ENCODE measurements at places on chromosomes 16 and 17. TPM values are rescaled to one million over a fixed set of nuclear protein-coding genes. Genes with fewer than 3 reads are reported as not detected.

The TBC1D3B gene
- total RNA-seq, result 0.60 TPM

The TNRC6C gene
- 6.3 TPM for total RNA-seq

The ADAD2 gene
- total RNA-seq, result not detected

The FSCN2 gene
- not detected for total RNA-seq

The RNU2-1 gene
- 9,315 TPM for total RNA-seq

The CPD gene
- total RNA-seq, result 24.4 TPM

The GNAO1 gene
- 0.42 TPM for total RNA-seq

The CDH8 gene
- total RNA-seq, result 1.4 TPM

The UBE2Z gene
- 48.2 TPM for total RNA-seq

Data from K562 (cell line).